NCI-H1417 (cell line): ENCODE measurements at places on chromosomes 1 and 21.

GRCh38 chr1:38625939-38626338 lies 233.6 kb downstream of the RRAGC start:
- DNase-seq, result no peak

DNA sequence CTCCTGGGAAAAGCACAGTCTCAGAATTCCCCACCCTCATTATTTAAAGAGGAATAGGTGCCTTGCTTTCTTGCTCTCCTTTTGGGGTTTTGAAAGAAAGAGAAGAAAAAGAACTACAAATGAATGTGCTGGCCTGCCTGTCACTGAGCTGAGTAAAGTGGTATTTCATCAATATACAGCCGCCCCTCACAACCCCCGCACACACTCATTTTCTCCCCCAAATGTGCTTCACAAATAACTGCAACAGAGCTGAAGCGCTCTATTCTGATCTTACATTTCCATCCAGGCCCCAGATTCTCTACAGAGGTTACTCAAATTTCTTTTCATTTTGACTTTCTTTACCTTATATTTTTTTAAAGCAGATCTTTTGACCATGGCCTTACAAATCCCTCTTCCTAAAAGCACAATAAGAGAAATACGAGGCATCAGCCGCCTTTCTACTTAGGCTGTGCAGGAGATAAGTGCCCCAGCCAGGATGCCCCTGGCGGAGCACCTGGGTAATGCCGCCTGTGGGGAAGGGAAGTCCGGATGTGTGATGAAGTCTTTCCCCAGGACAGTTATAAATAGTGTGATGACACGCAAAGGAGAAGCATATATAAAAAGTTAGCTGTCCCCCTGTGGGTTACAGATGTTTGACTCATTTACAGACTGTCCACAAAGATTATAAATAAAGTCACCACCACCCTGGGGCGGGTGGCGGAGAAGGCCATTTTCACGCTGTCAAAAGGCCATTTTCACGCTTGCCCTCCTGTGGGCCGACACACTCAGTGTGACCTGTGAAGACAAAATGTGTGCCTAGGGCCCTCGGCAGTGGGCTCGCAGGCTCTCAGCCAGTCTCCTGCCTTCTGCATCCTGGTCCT lies 6.5 kb downstream of the KCNN3 start:
- peak; percentile 9 for DNase-seq

GRCh38 chr1:50591598-50591997 lies 168.4 kb upstream of the DMRTA2 start:
- no peak for DNase-seq

- no peak for DNase-seq
Observed at GRCh38 chr1:23291706-23292105, 52.4 kb downstream of the HNRNPR start.

GRCh38 chr1:112063781-112064728 lies 74.6 kb upstream of the KCND3 start:
- no peak for DNase-seq

DNA sequence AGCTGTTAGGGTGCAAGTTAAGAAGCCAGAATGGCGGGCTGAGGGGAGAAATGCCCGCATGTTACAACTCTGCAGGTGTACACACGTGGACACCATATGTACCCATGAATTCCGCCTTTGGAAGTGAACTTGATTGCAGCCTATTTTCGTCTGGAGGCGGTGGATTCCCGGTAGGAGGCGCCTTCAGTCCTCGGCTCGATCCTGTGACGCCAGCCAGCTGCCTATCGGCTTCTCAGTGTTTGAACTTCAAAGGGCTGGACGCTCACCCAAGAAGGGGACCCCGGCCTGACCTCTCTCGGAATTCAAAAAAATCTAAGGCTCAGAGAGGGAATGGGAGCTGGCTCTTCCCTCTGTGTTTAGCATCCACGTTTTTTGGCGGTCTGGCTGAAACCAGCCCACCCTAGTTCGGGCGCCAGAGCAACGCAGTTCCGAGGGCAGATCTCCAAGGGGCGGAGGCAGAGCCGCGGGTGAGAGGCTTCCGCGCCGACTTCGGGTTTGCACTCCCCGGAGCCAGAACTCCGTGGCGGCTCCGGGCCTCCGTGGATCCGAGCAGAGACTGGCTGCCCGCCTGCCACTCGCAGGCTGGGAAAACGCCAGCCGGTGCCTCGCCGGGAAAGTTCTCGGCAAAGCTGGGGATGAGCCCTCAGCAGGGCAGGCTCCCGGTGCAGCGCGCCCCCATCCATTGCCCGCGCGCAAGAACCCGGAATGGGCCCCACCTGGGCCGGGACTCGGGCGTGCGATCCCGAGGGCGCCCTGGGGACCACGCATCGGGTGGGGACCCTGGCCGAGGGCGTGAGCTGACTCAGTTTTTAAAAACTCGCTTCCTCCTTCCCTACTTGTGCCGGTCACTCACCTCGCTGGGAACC lies 996 bp upstream of the TMEM51 start:
- peak; percentile 88 for DNase-seq

GRCh38 chr1:92882819-92883218 lies 51.0 kb downstream of the RPL5 start:
- no peak for DNase-seq

- DNase-seq, result no peak
Observed at GRCh38 chr1:209207126-209207700, 376.3 kb upstream of the CAMK1G start.

- DNase-seq, result no peak
Observed at GRCh38 chr1:207941665-207942064, 30.7 kb upstream of the CD34 start.

- no peak for DNase-seq
Observed at GRCh38 chr1:72734415-72734814, 452.1 kb upstream of the NEGR1 start.

DNA sequence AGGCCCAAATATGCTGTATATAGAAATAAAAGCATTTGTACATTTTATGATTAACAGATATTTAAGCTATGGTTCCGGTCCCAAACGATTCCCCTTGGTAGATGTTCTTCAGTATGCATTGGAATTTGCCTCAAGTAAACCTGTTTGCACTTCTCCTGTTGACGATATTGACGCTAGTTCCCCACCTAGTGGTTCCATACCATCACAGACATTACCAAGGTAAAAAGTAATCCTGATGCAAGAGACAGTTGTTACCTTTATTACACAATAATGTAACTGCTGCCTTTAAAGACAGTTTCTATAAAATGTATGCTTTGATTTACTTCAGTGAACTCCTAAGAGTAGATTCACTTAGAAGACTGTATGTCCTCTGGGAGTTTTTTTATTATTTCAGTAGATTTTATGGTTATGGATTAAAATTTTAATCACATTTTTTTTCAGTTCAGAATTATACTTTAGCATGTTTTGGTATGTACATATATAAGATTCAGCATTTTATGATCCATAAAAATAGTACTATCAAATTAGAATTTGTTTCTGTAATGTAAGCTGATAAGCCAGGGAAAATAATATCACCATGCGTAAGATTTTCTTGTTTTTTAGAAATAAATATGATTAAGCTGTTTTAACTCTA lies 96.5 kb downstream of the USP25 start:
- DNase-seq, result no peak

GRCh38 chr1:15717418-15718125 lies 18.5 kb upstream of the SLC25A34 start:
- DNase-seq, result no peak

GRCh38 chr1:21383785-21384401 lies 56.0 kb upstream of the NBPF3 start:
- DNase-seq, result no peak

DNA sequence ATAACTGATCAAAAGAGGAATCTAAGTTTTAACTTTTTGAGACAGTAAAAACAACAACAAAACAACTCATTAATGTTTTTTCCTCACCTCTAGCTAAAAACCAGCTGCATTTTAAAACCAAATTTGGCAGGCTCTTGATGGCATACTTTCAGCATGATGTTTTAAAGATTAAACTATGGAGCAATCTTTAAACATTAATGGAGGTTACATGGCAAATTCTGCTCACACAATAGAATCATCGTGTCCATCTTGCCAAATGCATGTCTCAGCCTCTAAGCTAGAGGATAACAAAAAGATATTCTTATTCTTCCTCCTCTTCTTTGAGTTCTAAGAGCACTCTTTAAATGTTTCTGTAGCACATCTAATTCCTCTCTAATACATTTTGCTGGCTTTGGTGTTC lies 579.8 kb upstream of the PKN2 start:
- no peak for DNase-seq

DNA sequence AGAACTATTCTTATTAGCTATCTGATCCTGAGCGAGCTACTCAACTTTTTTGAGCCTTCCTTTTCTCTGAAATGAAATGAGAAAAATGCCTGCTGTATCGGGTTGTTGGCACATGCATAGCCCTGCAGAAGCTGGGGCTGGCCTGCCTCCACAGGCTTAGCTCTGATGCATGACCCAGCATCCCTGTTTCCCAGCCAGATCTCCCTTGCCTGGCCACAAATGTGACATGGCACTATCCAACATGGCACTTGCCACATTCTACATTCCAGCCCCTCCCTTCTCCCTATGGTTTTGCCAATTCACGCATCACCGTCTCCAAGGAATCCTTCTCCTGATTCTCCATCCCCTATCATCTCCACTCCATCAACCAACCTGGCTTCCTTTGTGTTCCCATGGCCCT lies 13.8 kb downstream of the RNU5D-1 start:
- no peak for DNase-seq

- no peak for DNase-seq
Observed at GRCh38 chr1:19204446-19205266, 5.4 kb downstream of the UBR4 start.

- DNase-seq, result no peak
Observed at GRCh38 chr1:164586591-164586990, 27.6 kb downstream of the PBX1 start.

- DNase-seq, result no peak
Observed at GRCh38 chr1:111958851-111959250, 30.6 kb downstream of the KCND3 start.

GRCh38 chr21:17789656-17790055 lies 29.5 kb downstream of the C21orf91 start:
- DNase-seq, result no peak

GRCh38 chr1:40310983-40311642 lies 6.0 kb downstream of the COL9A2 start:
- DNase-seq, result no peak

GRCh38 chr1:221718381-221719277 lies 23.3 kb downstream of the DUSP10 start:
- DNase-seq, result no peak

DNA sequence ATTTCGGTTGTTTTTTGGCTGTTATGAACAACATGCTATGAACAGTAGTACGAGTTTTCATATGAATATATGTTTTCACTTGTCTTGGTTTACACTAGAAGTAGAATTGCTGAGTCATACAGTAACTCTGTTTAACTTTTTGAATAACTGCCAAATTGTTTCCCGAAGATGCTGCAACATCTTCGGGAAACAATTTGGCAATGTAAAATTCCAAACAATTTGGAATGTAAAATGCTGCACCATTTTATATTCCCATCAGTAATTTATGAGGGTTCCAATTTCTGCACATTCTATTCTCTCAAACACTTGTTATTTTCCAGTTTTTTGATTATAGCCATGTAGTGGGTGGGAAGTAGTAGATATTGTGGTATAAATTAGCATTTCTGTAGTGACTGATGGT lies 11.6 kb downstream of the PCBP3 start:
- no peak for DNase-seq
